ENCODE measurements at places on chromosomes 4 and X.

- no peak for DNase-seq
Measured at GRCh38 chr4:150218447-150218846, 140.2 kb downstream of the DCLK2 start.

- no peak for DNase-seq
Measured at GRCh38 chr4:8409264-8410065, 31.1 kb downstream of the ACOX3 start.

- no peak for DNase-seq
Measured at GRCh38 chrX:12794654-12795053, 3.4 kb downstream of the PRPS2 start.

DNA sequence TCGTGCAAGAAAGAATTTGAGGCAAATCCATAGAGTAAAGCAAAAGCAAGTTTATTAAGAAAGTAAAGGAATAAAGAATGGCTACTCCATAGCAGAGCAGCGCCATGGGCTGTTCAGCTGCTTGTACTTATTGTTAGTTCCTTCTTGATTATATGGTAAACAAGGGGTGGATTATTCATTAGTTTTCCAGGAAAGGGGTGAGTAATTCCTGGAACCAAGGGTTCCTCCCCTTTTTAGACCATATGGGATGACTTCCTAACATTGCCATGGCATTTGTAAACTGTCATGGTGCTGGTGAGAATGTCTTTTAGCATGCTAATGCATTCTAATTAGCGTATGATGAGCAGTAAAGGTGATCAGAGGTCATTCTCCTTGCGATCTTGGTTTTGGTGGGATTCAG, 23.5 kb upstream of the CEP135 start:
- no peak for DNase-seq

- DNase-seq: no peak
Measured at GRCh38 chrX:136778020-136778419, 2.7 kb downstream of the ARHGEF6 start.

GRCh38 chr4:111066001-111066400, 443.1 kb upstream of the PITX2 start:
- DNase-seq: no peak
